Stimulated activated naive B cell treated with anti-CD40 and anti-IgM and Interleukin-4, amounts not matched to agents 10 μg/mL and 1 μg/mL and 100 μg/mL, for 72 hours (primary cell): ENCODE measurements at places on chromosomes 5 and 9.

- no peak for DNase-seq
These were observed 924.9 kb upstream of the DMAC1 start for GRCh38 chr9:8724284-8725018.

DNA sequence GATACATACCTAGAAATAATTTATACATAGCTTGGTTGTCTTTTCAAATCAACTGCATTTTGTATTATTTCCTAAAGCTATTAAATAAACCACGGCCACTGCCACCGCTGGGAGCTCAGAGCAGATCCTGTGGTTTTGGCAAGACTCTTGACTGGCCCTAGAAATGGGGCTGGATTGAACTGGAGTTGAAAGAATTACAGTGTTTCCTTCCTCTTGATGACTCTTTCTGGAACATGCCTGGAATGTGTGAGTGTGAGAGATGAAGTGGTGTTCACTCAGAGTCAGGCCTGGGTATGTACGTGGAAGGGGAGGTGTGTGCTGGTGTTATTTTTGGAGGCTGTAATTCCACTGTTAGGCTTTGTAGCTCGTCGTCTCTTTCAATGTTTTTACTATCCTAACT, 45.9 kb downstream of the TEK start:
- DNase-seq, result no peak

- DNase-seq, result no peak
These were observed 141.8 kb downstream of the FAM174A start for GRCh38 chr5:100676817-100677631.

- DNase-seq, result no peak
These were observed 461.3 kb downstream of the TMEM232 start for GRCh38 chr5:110265162-110265561.

DNA sequence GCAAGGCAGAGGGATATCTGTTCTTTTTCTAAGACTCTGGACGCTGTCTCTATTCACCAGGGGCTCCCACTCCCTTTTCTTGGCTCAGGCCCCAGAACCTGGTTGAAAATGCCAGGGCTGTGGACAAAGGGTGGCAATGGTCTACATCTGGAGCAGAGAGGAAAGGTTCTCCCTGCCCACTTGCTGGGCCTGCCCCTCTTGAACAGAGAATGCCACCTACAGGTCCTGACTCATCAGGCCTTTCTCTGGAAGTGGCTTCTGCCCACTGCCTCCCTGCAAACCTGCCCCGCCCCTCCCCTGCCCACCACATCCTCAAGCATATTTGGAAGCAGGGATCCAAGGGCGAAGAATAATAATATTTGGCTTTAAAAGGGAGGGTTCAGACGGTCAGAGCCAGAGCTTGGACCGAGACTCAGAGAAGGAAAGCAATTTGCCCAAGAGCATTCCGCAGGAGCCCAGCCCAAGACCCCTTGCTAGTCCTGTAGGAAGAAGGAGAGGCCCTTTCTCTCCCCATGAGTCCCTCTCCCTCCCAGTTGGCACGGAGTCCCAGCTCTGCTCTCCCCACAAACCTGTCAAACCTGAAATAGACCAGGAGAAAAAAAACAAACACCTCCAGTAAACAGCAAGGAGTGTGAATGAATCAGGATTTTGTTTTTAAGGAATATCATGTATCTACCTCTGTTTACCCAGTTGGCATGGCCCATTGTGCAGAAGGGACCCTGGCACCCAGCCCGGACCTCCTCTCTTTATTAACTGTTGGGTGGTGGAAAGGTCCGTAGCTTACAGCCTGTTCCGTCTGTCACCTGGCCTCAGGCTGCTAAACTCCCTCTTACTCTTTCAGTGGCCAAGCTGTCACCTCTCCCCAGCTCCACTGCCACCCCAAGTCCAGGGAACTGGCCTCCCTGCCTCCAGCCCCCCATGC, 37.7 kb upstream of the STXBP1 start:
- DNase-seq, result no peak

DNA sequence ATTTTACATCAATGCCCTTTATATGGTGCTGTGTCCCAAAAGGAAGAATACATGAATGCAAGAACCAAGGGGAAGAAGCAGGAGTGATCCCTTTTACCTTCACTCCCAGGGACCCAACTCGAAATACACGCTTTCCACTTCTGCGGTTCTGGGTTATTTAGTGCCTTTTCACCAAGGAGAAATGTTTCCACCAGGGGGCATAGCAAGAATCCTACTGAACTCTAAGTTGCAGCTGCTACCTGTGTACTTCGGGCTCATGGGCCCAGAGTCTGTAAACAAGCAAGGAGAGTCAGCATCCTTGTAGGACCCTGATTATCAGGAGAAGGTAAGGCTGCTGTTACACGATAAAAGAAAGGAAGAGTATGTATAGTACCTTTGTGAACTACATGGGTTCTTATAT, 45.7 kb downstream of the DPYSL3 start:
- DNase-seq, result no peak

DNA sequence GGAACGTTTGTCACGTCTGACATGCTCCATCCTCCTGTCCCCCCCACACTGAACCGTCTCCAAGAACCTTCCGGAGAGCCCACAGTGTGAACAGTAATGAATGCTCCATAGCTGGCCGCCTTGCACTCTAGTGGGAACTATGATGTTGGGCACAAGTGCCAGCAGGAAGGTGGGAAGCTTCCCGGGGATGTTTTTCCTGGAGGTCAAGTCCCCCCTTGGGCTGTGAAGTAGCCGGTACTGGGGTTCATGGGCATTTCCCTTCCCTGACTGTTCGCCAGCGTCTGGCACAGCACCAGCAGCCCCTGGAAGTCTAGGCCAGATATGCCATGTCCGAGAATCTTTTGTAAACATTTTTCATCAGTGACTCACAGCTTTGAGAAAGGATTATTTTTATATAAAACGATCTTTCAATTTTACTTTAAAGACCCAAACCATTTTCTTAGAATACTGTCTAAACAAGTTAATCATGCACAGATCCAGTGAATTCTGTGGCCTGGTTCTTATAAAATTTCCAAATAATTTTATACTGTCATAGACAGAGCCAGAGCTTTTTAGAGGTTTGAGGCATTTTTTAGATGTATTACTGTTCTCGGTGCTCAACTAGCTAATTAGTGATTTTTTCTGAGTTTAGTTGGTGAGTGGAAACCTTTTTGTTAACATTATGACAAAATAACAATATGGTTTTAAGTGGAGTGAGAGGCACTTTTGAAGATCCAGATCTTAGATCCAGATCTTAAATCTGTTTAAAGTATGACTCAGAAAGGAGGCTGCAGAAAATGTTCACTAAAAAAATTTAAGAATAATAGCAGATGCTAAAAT, 11.6 kb downstream of the ABL1 start:
- no peak for DNase-seq

GRCh38 chr5:32935283-32935682, 224.2 kb downstream of the NPR3 start:
- no peak for DNase-seq

- DNase-seq, result no peak
These were observed 21.5 kb upstream of the LPCAT1 start for GRCh38 chr5:1545126-1545804.

GRCh38 chr5:77920359-77921058, 144.4 kb upstream of the TBCA start:
- DNase-seq, result no peak

DNA sequence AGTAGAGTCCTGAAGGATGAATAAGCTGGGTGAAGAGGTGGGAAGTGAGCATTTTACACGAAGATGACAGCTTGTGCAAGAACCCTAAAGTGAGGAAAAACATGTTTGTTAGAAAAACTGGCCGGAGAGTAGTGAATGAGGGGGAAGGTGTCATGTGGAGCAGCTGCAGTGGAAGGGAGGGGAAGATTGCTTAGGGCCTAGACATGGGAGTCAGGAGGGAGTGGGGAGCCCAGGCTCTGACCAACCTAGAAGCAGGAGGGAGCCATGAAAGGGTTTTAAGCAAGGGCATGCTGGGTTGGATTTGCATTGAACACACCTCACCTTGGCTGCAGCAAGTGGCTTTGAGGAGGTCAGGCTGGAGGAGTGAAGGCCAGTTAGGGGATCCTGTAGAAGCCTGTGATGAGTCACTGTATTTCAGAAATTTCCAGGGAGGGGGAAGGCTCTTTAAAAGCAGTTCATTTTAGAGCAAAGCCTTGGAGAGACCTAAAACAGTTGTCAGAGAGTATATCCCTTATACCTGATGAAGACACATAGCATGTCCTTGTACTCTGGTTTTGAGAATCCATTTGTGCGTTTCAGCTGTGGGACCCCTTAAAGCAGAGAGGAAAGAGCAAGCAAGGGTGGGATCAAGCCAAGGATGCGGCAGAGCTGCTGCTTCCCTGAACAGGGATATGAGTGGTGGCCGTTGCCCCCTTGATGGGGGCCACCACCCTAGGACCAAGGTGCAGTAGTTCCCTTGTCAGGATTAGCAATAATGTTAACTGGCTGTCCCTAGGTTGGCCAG, 45.4 kb downstream of the ANGPTL2 start:
- no peak for DNase-seq

GRCh38 chr5:62496876-62497275, 81.7 kb upstream of the LRRC70 start:
- no peak for DNase-seq

GRCh38 chr9:33197279-33198152, 30.4 kb upstream of the B4GALT1 start:
- DNase-seq, result no peak

DNA sequence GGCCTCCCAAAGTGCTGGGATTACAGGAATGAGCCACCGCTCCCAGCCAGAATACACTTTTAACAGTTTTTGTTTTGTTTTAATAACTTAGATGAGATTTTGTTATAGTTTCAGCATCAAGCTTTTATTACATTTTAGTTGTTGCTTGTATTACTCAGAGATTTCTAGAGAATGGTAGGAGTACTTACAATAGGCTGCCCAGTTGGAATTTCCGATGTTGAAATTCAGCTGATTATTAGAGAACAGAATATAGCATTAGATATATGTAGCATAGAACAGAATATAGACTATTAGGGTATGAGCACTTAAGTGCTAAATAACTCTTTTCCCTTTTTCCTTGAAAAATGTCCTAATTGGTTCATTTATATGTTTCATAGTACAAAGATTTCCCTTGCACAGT, 6.2 kb downstream of the KDM4C start:
- no peak for DNase-seq

DNA sequence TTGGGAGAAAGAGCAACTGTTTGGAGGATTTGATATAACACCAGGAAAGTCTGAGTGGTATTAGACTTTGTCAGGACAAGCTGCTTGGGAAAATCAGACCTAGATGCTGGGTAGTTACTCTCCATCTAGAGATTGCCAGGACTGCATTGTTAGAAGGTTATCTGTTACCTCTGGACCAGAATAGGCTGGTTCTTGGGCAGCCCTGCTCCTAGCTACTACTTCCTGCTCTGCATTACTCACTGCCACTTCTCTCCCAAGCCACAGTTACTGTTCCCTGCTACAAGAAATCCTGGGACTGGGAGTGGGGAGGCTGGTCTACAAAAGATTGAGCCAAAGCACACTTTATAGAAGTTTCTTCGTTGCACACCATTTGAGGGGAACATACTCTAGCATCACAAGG, 95.5 kb upstream of the KCNN2 start:
- no peak for DNase-seq

DNA sequence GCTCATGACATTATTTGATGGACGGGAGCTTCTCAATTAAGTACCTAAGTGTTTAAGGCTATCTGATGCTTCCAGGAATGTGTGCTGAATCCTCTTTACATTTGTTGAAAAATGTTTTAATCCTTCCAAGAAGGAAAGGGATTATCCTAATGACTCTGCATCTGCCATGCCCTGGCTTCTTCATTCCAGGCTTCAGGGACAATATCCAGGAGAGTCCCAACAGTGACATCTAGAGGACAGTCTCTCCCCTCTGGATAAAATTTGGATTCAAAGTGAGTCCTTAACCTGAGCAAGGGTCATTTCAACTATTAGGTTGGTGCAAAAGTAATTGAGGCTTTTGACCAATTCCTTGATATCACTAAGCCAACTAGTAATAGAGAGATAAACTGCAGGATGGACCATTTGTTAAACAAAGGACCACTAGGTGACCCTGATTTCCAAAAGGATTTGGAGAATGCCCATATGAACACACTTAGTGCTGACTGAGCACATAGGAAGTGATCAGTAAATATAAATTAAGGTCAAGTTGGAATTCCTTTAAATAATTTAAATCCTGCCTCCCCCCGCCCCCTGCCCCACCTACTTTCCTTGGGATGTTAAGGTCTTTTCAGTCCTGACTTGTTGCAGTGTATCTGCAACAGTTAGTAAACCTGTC, 19.1 kb downstream of the TNFSF8 start:
- DNase-seq, result no peak

DNA sequence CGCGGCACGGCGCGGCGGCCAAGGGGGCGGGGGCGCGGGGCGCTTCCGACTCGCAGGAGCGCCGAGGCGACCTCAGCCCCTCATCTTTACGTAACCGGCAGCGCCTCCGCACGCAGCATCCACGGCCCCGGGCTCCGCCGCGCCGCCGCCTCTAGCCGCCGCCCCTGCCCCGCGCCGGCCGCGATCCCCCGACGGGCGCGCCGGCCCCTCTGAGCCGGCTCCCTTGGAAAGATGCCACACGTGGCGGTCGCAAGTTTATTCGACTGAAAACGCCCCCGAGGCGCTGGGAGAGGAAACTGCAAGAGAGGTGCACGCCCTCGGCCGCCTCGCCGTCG, 1.0 kb downstream of the KLF9 start:
- no peak for DNase-seq

DNA sequence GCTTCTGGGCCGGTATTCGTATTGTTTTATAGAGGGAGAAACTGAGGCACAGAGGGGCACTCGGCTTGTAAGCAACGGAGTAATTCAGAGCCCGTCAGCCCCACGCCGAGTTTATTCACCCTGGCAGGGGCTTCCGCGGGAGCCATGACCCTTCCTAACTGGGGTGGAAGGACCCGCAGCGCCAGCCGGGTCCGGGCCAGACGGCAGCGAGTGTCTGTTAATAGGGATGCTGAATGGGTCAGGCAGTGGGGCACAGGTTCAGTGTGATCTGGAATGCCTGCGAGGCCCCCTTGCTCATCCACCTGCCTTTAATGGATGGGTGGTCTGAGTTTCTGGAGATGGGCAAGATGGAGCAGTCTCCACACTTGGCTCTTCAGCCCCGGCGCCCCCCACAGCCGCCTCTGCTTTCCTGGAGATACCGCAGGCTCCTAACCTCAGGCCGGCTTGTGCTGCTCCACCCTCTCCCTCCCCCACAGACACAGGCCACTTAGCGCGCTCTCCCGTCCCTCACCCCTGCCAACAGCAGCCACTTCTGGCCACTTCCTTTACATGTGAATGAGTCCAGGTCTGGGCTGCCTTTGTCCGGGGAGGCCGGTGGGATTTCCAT, 147.1 kb downstream of the ERCC6L2 start:
- DNase-seq, result no peak
